Amniotic stem cell (primary cell): ENCODE measurements at places on chromosomes 16 and 17.

DNA sequence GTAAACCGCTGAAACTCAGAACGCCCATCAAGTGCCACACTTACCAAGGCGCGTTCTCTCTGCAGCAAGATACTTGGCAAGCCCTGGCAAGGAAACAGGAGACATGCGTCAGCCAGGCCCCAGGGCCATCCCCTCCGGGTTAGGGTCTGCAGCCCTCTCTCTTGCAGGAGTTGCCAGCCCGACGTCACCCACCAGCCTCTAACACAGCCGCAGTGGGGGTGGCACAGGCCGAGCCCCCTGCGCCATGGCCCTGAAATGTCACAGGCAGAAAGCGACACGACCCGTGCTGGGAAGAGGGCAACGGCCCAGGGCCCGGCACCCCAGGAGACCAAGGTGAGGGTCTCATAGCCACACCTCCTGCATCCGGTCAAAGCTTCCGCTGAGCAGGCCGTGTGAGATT, 21.9 kb downstream of the ELAC2 start:
- DNase-seq, result no peak

- no peak for DNase-seq
These were observed 65.7 kb downstream of the TMEM132E start for GRCh38 chr17:34644941-34645550.

DNA sequence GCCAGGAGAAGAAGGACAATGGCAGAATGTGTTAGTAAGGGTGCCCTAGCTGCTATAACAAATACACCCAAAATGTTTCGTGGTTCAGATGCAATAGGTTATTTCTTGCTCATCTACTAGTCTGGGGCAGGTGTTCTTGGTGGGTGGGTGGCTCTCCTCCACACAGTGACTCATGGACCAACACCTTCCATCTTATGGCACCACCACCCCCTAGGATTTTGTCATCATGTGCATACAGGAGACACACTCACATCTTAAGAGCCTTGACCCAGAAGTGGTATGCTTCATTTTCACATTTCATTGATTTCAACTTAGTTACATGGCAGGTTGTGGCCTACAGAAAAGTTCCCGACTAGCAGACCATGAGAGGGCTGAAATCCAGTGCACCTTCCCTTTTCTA, 114.7 kb downstream of the AMFR start:
- DNase-seq, result no peak

- DNase-seq, result no peak
These were observed 13.5 kb downstream of the PSMD7 start for GRCh38 chr16:74309789-74310781.

DNA sequence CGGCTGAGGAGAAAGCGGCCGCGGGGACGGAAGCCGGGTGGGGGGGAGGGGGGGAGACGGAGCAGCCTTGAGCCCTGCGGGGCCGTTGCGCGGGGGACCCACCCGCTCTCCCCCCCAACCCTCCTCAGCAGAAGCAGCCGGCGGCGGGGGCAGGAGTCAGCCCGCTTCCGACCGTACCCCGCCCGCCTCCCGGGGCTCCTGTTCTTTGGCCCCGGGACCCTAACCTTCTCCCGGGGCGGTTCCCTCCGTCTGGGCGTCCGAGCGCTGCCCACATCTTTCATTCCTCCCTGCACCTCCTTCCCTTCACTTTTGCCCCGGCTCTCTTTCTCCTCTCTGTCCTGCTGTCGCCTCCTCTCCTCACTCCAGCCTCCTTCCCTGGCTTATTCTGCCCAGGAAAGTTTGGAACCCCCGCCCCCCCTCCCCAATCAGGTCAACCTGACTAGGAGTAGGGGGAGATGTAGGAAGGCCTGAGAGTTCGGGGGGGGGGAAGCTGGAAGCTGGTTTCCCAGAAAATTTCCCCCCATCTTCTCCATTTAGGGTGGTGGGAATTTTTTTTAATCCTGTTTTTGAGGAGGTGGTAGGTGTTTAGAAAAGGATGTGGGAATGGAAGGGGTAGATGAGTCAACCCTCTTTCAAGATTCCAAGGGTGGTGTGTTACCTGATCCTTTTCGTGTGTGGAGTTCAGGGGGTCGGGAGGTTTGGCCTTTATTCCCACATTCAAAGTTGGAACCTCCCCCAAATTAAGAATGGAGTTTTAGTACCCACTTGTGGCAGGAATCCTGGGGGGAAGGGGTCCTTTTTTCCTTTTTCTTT, 427 bp upstream of the NLK start:
- DNase-seq, result no peak

DNA sequence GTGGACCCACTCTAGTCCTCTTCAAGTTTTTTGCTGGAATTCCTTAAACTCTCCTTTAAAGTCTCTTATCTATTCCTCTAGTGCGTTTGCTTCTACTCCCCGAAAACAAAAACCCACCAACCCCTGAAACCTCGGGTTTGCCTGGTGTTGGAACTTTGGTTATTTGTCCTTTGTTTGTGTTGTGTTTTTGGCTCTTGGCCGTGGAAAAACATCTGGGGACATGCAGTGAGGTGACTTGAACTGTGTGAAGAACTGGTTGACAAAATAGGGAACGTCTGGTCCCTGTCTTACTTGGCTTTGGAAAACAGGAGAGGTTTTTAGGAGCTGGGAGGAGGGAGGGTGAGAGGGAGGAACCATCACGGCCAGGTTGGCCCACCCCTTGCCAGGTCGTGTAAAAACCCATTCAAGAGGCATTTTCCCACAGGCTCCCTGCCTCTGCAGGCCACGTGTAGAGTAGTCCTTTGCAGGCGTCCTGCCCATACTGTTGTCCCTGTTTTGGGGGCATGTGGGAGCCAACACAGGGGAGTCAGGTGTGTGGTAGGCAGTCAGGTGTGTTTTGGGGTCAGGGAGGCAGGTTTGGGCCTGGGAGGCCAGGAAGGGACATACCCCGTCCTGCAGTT, 169.3 kb downstream of the RAB11FIP4 start:
- DNase-seq, result no peak

DNA sequence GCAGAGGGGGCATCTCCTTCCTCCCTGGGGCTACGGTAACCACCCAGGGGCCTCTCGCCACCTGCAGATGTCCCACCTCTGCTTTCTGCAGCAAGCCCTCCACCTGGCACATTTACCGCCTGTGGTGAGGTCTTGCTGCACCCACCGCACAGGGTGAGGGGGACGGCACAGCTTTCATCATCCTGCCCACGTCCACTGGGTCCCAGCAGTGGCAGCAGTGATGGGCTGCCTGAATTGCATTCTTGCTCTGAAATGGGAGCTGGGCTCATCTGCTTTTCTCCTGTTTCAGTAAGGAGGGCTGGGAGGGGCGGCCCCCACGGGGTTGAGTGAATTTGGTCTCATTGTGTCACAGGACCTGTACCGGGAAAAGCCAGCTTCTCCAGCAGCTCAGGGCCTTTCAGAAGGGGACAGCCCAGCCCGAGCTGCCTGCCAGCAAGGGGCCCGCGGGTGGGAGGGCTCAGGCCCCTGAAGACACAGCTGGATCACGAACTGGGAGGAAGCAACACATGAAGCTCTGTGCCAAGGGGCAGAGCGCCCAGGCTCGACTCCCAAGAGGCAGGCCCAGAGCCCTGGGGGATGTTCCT, 12.7 kb downstream of the DNAAF8 start:
- DNase-seq, result no peak

- DNase-seq, result no peak
These were observed 252.3 kb downstream of the C16orf95 start for GRCh38 chr16:87064731-87065445.

DNA sequence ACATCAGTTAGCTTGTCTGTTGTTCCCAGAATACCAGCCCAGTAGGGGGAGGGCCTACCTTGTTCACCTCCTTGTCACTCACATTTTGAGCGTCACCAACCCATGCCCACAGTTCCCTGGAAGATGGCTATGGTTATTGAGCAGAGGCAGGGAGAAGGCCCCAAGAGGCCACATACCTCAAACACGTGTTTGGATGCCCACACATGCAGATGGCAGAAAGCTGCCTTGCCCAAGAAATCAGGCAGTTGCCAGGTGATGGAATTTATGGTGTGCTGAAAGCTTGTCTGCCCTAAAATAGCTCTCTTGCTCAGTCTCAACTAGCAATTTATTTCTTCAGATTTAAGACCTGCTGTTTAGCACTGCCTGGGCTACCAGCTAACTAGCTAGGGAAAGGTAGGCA, 16.5 kb upstream of the CMTM4 start:
- DNase-seq, result no peak
